Stimulated activated naive B cell treated with anti-CD40 and anti-IgM and Interleukin-4, amounts not matched to agents 10 μg/mL and 1 μg/mL and 100 μg/mL, for 72 hours (primary cell): ENCODE measurements at places on chromosomes 13 and 19.

DNA sequence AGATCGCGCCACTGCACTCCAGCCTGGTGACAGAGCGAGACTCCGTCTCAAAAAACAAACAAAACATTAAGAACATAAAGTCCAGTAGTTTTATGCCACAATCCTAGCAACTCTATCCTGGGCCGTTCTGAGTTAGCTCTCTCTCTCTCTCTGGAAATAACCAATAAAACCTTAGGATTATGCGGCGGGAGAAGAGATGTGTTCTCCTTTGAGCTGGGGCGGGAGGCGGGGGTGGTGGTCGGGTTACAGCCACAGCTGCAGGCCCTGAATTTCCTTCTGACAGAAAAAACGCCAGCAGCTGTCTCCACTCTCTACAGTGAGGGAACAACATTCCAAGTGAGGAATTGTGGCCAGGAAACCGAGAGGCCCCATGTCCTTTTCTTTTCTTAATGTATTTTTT, 9.1 kb upstream of the PNMA8A start:
- no peaks in the 10 kb centered on the region for H3K36me3 ChIP-seq
- H3K27ac ChIP-seq: no peak overlapping the region
- H3K4me3 ChIP-seq: no peak overlapping the region
- H3K4me1 ChIP-seq: no peaks in the 10 kb centered on the region
- H3K27me3 ChIP-seq: peaks cover 47% of the 10 kb centered on the region

GRCh38 chr13:19737844-19738557, 44.7 kb downstream of the PSPC1 start:
- no peak overlapping the region for H3K27ac ChIP-seq
- H3K4me1 ChIP-seq: peaks cover 8% of the 10 kb centered on the region
- H3K36me3 ChIP-seq: peaks cover 48% of the 10 kb centered on the region
- no peak for DNase-seq
- no peaks in the 10 kb centered on the region for H3K27me3 ChIP-seq

GRCh38 chr13:109790942-109791605, 4.7 kb upstream of the IRS2 start:
- H3K4me1 ChIP-seq: peaks cover 5% of the 10 kb centered on the region
- H3K4me3 ChIP-seq: no peak overlapping the region
- H3K27ac ChIP-seq: no peak overlapping the region
- DNase-seq: no peak

GRCh38 chr19:21922276-21922675, 86.3 kb upstream of the ZNF43 start:
- no peak for DNase-seq
- H3K4me3 ChIP-seq: no peak overlapping the region
- H3K27ac ChIP-seq: no peak overlapping the region
- H3K36me3 ChIP-seq: no peaks in the 10 kb centered on the region

- no peak overlapping the region for H3K27ac ChIP-seq
- no peaks in the 10 kb centered on the region for H3K27me3 ChIP-seq
- H3K4me3 ChIP-seq: no peak overlapping the region
- H3K4me1 ChIP-seq: no peaks in the 10 kb centered on the region
These were observed 1472.6 kb downstream of the UQCRFS1 start for GRCh38 chr19:27740396-27740795.

DNA sequence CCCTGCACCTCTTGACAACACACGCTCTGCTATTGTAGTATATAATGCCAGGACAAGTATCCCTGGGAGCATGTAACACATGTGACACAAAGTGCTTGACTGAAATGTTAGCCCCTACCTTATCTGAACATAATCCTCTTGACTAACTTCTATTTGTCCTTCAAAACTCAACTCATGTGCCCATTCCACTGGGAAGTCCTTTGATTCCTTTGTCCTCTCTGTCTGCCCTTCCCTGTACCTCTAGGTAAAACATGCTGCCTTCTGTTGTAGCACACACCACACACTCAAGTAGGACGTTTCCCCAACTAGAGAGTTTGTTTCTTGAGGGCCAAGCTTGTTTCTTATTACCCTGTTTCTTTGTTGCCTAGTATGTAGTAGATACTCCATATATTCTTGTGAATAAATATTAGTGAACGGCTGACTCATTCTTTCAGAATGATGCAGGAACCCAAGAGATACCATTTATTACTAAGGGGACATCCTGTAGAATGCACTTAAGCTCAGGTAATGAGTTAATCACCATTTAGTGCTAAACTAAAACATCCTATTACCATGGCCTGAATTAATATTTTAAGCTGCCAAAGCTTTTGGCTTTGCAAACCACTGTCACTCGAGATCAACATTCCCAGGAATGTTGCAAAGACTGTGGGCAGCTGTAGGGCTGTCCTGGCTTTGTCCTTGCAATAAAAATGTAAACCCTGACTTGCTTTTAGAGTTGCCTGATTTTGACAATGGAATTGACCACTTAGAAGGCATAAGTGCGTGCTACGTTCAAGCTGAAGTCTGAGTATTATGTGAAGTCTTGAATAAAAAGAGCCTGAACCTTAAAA, 313.4 kb downstream of the COG6 start:
- no peak for DNase-seq
- H3K4me3 ChIP-seq: no peak overlapping the region
- H3K27ac ChIP-seq: no peak overlapping the region
- peaks cover 8% of the 10 kb centered on the region for H3K27me3 ChIP-seq

DNA sequence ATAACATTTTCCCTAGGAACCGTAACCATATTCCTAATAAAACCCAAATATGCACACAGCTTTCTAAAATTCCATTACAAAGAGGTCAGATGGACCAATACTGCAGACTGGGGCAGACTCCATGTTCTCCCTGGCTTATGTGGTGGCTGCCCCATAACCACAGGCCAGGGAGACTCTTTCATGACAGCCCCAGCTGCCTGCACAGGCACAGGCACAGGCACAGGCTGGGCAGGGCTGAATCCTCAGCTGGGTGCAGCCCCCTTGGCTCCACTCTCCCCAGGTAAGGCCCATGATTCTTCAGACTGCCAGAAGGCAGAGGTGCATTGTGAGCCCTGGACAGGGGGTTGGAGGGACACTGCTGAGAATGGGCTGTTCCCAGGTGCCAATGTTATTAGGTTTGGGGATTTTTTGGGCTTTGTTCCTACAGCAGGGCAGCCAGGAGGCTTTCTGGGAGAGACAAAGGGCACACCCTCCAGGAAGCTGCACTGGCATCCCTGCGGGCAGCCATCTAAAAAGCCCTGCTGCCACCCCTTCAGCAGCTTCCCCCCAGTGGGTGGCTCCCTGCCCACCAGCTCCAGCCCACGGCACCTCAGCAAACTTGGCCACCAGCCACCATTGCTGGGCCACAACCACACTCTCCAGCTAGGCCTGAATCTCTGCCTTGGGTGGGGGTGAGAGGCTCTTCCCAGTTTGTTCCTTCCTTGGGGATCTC, 20.0 kb downstream of the DOCK9 start:
- DNase-seq: no peak
- peaks cover 5% of the 10 kb centered on the region for H3K4me1 ChIP-seq
- H3K27ac ChIP-seq: no peak overlapping the region

DNA sequence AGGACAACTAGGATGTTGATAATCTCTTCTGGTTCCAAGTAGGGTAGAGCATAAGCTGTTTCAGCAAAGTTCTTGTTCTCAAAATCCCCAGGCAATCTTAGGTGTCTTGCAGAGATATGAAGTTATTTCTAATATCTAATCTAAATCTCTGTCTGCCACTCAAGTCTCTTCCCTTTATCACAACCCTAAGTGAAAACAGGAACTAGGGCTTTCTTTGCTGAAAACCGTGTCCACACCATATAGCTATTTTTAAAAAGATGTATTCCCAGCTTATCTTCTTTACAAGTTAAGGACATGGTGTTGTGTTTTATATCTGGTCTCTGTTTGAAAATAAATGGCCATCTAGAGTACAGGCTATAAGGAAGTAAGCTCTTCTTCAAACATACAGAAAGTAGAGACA, 11.3 kb upstream of the RNASEH2B start:
- H3K27me3 ChIP-seq: no peaks in the 10 kb centered on the region
- DNase-seq: no peak
- peaks cover 23% of the 10 kb centered on the region for H3K4me1 ChIP-seq
- H3K4me3 ChIP-seq: no peak overlapping the region
- H3K27ac ChIP-seq: no peak overlapping the region

- no peaks in the 10 kb centered on the region for H3K36me3 ChIP-seq
- H3K27me3 ChIP-seq: no peaks in the 10 kb centered on the region
- no peak overlapping the region for H3K4me3 ChIP-seq
- no peak overlapping the region for H3K27ac ChIP-seq
These were observed 1448.0 kb upstream of the MIR17HG start for GRCh38 chr13:89899302-89900103.

- DNase-seq: no peak
- H3K36me3 ChIP-seq: peaks cover 29% of the 10 kb centered on the region
- no peak overlapping the region for H3K27ac ChIP-seq
- no peak overlapping the region for H3K4me3 ChIP-seq
- H3K4me1 ChIP-seq: peaks cover 36% of the 10 kb centered on the region
These were observed 10.5 kb downstream of the KLHL26 start for GRCh38 chr19:18647371-18647767.

DNA sequence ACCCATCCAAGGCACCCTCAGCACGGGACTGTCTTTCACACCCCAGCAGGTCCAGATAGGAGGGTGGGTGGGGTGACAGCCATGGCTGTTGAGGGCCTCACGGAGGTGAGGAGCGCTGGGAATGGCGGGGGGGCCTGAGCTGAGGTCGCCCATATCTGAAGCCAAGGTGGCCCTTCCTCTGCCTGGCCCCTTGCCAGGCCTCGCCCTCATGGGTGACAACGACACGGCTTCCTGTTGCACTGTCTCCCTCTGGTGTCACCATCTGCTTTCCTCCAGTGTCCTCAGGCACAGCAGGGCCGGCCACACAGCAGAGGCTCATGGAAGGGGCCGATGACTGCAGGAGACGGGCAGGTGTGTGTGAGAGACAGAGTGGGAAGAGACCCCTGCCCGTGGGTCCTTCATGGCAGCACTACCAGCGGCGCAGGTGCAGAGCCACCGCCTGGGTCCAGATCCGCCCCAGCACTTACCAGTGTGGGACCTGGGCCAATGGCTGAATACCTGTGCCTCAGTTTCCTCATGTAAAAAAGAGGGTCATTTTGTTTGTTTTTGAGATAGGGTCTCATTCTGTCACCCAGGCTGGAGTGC, 8.1 kb upstream of the NKPD1 start:
- no peaks in the 10 kb centered on the region for H3K27me3 ChIP-seq
- no peak overlapping the region for H3K4me3 ChIP-seq
- no peak for DNase-seq
- H3K36me3 ChIP-seq: peaks cover 7% of the 10 kb centered on the region
- peaks cover 33% of the 10 kb centered on the region for H3K4me1 ChIP-seq

GRCh38 chr13:44972956-44973581, 16.2 kb downstream of the NUFIP1 start:
- no peak overlapping the region for H3K27ac ChIP-seq
- H3K4me3 ChIP-seq: no peak overlapping the region

GRCh38 chr13:112683581-112683980, 6.3 kb upstream of the ATP11A start:
- DNase-seq: no peak
- H3K27ac ChIP-seq: no peak overlapping the region
- peaks cover 6% of the 10 kb centered on the region for H3K4me1 ChIP-seq

DNA sequence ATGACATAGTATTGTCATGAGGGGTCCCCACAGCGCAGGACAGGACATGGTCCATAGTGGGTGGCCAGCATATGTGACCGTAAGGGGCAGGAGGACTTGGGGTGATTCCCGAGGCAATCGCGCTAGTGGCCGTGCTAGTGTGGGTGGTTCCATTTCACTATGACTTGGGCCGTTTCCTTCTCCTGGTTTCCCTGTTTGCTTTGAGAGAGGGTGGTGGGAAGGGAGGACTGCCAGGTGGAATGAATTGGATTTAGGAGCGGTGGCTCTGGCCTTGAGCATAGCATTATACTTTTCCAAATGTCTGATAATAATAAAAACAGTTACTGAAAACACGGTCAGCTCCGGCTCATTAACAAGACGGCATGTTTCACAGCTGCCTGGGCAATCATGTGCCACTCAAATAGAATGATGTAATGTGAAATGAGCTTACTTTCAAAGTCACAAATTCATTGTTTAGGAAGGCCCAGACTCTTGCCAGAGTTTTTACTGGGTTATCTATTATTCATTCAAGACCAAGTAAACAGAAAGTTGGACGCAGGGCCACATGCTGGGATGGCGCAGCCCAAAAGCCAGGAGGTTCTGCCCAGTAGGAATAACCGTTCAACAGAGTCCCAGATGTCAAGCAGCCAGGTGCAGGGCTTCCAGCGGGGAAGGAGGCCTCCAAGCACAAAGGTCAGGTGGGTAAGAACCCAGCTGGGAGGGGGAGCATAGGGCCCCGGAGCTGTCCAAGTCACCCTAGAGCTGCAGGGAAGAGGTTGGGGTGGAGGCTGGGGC, 19.6 kb upstream of the SLC15A1 start:
- H3K27me3 ChIP-seq: peaks cover 7% of the 10 kb centered on the region
- no peak overlapping the region for H3K4me3 ChIP-seq
- H3K4me1 ChIP-seq: no peaks in the 10 kb centered on the region
- DNase-seq: no peak
- H3K27ac ChIP-seq: no peak overlapping the region

GRCh38 chr13:97259798-97260714, 37.9 kb downstream of the MBNL2 start:
- H3K4me1 ChIP-seq: peaks cover 79% of the 10 kb centered on the region
- H3K4me3 ChIP-seq: no peak overlapping the region
- H3K36me3 ChIP-seq: peaks cover 27% of the 10 kb centered on the region
- H3K27ac ChIP-seq: peak overlapping the region; percentile 72
- no peak for DNase-seq
